ENCODE measurements at places on chromosomes 12 and 14.

DNA sequence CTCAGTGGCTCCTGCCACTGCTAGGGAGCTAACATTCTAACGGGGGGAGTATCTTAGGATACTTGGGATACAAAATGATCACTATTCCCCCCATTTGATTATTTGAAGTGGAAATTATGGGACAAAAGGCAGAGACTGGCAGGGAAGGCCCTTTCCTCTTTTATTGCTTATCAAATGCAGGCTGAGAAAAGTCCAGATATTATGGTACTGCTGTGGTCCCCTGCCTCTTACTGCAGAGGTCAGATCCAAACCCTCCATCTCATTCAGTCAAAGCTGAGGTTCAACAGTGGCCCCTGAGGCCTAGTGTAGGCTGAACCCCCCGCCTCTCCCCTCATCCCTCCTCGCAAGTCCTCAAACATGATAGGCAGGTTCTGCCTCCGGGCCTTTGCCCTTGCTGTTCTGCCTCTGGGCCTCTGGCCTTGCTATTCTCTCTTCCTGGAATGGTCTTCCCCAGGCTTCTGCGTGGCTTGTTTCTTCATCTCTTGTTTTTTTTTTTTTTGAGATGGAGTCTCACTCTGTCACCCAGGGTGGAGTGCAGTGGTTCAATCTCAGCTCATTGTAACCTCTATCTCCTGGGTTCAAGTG lies 34.2 kb downstream of the KRT80 start:
- no peak for DNase-seq

GRCh38 chr14:96648506-96649326 lies 146.5 kb downstream of the PAPOLA start:
- DNase-seq = no peak

DNA sequence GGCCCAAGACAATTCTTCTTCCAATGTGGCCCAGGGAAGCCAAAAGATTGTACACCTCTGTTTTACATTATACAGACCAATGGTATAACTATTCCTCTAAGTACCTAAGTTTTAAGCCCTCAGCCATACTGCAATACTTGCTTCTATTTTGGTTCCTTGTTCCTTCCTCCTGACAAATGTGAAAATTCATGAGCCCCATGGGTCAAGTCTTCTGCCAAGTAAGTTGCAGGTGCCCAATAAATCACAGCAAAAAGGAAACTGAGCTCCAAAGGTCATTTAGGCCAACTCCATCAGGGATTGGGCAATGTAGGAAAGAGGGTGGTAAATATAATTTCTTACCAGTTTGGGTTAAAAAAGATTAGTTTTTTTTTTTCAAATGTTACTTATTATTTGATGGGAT lies 57.7 kb upstream of the NPFF start:
- no peak for DNase-seq

DNA sequence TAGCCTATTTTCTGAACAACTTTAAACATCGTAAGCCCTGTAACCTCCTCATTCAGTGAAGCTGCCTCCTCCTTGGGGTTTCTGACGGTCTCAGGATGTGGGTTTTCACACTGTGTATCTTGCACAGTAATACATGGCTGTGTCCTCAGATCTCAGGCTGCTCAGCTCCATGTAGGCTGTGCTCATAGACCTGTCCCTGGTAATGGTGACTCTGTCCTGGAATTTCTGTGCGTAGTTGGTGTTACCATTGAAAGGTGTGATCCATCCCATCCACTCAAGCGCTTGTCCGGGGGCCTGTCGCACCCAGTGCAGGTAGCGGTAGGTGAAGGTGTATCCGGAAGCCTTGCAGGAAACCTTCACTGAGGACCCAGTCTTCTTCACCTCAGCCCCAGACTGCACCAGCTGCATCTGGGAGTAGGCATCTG lies 980.5 kb downstream of the TMEM121 start:
- no peak for DNase-seq

- DNase-seq = no peak
Measured at GRCh38 chr14:59631237-59631636, 54.6 kb upstream of the CCDC175 start.

- DNase-seq = no peak
Measured at GRCh38 chr12:7282844-7283243, 21.0 kb upstream of the ACSM4 start.

DNA sequence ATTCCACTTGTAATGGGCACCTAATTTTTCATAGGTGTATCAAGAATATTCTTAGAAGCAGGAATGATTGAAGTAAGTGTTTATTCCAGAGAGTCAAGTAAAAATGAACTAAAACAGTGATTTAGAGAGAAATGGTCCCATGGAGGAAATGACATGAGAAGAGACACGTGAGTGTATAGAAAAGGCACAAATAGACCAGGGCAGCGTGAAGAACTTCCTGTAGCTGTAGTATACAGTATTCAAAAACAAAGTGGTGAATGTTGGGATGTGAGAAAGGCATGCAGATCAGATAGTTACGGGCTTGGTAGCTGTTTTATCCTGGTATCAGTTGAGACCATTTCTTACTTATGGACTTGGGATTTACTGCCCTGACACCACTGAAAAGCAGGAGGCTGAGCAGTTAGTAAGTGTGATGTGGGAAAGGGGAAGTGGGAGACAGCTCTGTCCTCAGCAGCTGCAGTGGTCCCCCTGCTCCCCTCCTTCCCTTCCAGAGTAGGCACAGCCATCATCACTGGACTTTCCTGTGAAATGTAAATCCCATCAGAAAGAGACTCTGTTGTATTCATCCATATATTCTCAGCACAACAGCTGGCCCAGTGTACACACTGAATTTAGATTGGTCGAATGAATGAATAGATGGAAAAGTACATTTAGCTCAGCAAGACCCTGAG lies 16.8 kb upstream of the TESPA1 start:
- no peak for DNase-seq

DNA sequence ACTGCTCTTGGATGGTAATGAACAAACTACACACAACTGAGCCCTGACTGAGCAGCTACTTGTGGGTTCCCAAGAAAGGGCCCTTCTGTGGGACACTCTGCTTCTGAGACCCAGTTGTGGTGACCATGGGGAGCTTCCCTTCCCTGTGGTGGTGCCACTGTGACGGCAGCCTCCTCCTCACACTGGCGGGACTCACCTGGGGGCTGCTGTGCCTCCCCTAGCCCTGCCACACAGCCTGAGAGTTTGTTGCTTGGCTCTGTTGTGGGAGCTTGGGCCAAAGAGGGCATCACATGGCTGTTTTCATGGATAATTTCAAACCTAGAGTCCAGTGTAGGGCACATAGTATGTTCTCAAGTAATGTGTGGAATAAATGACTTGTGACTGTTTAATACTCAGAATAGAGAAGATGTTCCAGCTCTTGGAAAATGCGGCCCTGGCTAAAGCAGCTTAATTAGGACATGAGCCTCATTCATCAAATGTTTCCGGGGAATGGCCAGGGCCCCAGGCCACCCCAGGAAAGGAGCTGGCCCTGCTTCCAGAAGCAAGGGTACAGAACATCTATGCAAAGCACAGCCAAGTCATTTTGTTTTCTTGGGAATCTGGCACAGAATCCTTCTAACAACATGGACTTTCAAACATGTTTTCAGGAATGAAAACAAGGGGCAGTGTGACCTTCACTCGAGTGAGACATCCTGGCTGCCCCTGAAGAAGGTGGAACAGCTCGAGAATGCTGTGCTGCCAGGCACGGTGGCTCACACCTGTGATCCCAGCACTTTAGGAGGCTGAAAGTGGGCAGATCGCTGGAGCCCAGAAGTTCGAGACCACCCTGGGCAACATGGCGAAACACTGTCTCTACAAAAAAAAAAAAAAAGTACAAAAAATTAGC lies 21.2 kb downstream of the ZFYVE21 start:
- no peak for DNase-seq

DNA sequence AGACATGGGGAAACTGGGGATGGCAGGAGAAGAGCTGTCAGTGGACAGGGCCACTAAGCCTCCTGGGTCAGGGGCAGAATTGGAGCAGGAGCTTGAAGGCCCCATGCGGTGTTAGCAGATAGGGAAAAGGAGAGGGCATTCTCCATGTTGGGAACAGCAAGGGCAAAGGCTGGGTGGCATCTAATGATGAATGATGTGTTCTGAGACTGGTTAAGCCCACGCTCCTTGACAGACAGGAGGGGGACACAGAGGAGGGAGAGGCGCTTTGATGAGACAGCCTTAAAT lies 63.0 kb downstream of the CLMN start:
- no peak for DNase-seq

DNA sequence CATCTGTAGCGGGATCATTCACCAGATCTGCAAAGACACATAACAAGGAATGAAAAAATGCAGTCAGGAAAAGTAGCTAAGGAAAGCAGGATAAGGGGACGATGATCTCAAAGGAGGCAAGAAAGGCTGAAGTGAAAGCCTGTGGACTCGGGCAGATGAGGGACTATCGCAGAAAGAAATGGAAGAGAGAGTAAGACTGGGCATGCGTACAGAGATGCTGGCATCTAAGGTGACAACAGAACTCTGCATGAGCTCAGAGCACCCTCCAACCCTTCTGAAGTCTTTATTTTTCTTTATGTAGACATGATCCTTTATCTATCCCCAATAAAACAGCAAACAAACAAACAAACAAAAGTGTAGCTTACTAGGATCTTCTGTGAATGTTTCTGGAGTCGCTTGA lies 7.2 kb downstream of the MFAP5 start:
- no peak for DNase-seq

All from C1 segment of cervical spinal cord (tissue), 14 donors.